Renal cortical epithelial cell (primary cell): ENCODE measurements at places on chromosomes 11 and 22. TPM values are rescaled to one million over a fixed set of nuclear protein-coding genes. Genes with fewer than 3 reads are reported as not detected.

Gene POU2F3
- total RNA-seq = 0.05 TPM in 1 of 2 replicates, not detected in the other

Gene GPR137
- 9.9 and 18.9 TPM in 2 replicates for total RNA-seq

Gene SLC5A1
- not detected in 2 replicates for total RNA-seq

Gene FAM180B
- total RNA-seq = not detected in 2 replicates

Gene SORL1
- total RNA-seq = 3.1 and 4.3 TPM in 2 replicates

Gene B3GAT1
- total RNA-seq = under 0.01 and 0.10 TPM in 2 replicates

Gene ACTN3
- total RNA-seq = not detected in 2 replicates

Gene OR8A1
- not detected in 2 replicates for total RNA-seq

Gene PDGFD
- 4.2 and 8.7 TPM in 2 replicates for total RNA-seq

Gene SESN3
- total RNA-seq = 3.6 and 26.0 TPM in 2 replicates

Gene NAALAD2
- 0.10 TPM in 1 of 2 replicates, not detected in the other for total RNA-seq

Gene SLC7A4
- total RNA-seq = 0.20 TPM in 1 of 2 replicates, not detected in the other

Gene KCNE3
- 0.52 and 11.8 TPM in 2 replicates for total RNA-seq

Gene BTBD18
- total RNA-seq = not detected in 2 replicates

Gene LAYN
- total RNA-seq = 10.0 and 61.1 TPM in 2 replicates

Gene CCDC87
- total RNA-seq = 0.35 and 0.80 TPM in 2 replicates

Gene RFPL2
- total RNA-seq = 0.10 TPM in 1 of 2 replicates, not detected in the other

Gene MRPL17
- 27.2 and 49.8 TPM in 2 replicates for total RNA-seq

Gene C22orf42
- not detected in 2 replicates for total RNA-seq

Gene MIOX
- total RNA-seq = 0.10 and 1.7 TPM in 2 replicates

Gene GP1BB
- not detected in 2 replicates for total RNA-seq

Gene INSC
- total RNA-seq = 0.15 and 0.52 TPM in 2 replicates
